ENCODE measurements at places on chromosomes 6 and 20. TPM values are rescaled to one million over a fixed set of nuclear protein-coding genes. Genes with fewer than 3 reads are reported as not detected.

The TEAD3 gene
- 14.0 TPM for total RNA-seq

The FAM209B gene
- total RNA-seq: not detected

The TPBG gene
- total RNA-seq: 27.0 TPM

The TMC2 gene
- total RNA-seq: 0.16 TPM

The DYNLT2 gene
- total RNA-seq: 2.4 TPM

The CD83 gene
- total RNA-seq: 16.9 TPM

The NUP43 gene
- 30.2 TPM for total RNA-seq

The MARCKS gene
- 193 TPM for total RNA-seq

The PIGT gene
- total RNA-seq: 30.5 TPM

The CAGE1 gene
- not detected for total RNA-seq

The RGL2 gene
- 44.0 TPM for total RNA-seq
